Progenitor cell of endocrine pancreas (in vitro differentiated cells): ENCODE measurements at places on chromosomes 13 and 19. TPM values are rescaled to one million over a fixed set of nuclear protein-coding genes. Genes with fewer than 3 reads are reported as not detected.

Gene EDDM13
- total RNA-seq: not detected in 2 replicates

Gene CHAF1A
- total RNA-seq: 41.8 and 48.2 TPM in 2 replicates

Gene TBXA2R
- not detected in 2 replicates for total RNA-seq

Gene MUC16
- 0.31 and 0.43 TPM in 2 replicates for total RNA-seq

Gene GJA3
- 0.04 and 0.12 TPM in 2 replicates for total RNA-seq

Gene EML2
- 28.6 and 29.8 TPM in 2 replicates for total RNA-seq

Gene SYNGR4
- total RNA-seq: not detected in 2 replicates

Gene SMARCA4
- 327 and 334 TPM in 2 replicates for total RNA-seq

Gene KRTDAP
- total RNA-seq: 1.6 and 4.8 TPM in 2 replicates

Gene SELENOV
- 5.1 and 6.5 TPM in 2 replicates for total RNA-seq

Gene PTGIR
- total RNA-seq: not detected in 2 replicates

Gene C19orf67
- total RNA-seq: 0.43 TPM in 1 of 2 replicates, not detected in the other

Gene CEACAM20
- total RNA-seq: not detected in 2 replicates

Gene S1PR4
- total RNA-seq: not detected in 2 replicates

Gene SIGLEC8
- not detected in 2 replicates for total RNA-seq

Gene APLP1
- 134 and 135 TPM in 2 replicates for total RNA-seq

Gene NPHS1
- total RNA-seq: 15.7 and 17.5 TPM in 2 replicates

Gene GPR18
- total RNA-seq: not detected in 2 replicates

Gene CBLC
- 15.4 and 16.2 TPM in 2 replicates for total RNA-seq

Gene C13orf42
- total RNA-seq: not detected in 2 replicates

Gene PSG11
- total RNA-seq: not detected in 2 replicates

Gene FAM124A
- total RNA-seq: 1.5 and 1.6 TPM in 2 replicates

Gene DNAAF3
- 14.9 and 18.4 TPM in 2 replicates for total RNA-seq

Gene SYDE1
- 5.0 and 5.7 TPM in 2 replicates for total RNA-seq

Gene FFAR2
- 1.2 and 1.9 TPM in 2 replicates for total RNA-seq

Gene NALCN
- total RNA-seq: 0.12 TPM in 1 of 2 replicates, not detected in the other

Gene CBARP
- total RNA-seq: 12.4 and 13.0 TPM in 2 replicates

Gene KLK13
- total RNA-seq: 1.1 and 1.6 TPM in 2 replicates
